Activated T-helper 1 cell treated with anti-CD3 and anti-CD28 coated beads, Interleukin-2, amount 50 U/mL, for 16 hours (primary cell): ENCODE measurements at places on chromosomes 2 and 18.

DNA sequence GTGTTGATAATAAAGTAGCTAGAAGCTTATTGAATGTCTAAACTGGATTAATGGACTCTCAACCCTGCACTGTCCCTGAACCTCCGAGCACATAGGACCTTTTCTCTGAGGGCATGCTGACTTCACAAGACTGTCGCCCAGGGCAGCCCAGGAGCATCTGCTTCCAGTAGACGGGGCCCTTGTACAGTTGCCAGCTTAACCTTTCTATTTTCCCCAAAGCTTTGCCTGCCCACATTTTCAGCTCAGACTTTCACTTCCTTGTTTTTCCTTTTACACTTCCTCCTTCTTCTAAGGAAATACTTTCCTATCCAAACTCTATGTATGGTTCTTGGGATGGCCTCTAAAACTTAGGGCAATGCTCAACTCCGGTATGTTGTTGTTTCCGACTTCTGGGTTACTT is 1.3 kb downstream of the VWA3B start:
- DNase-seq = no peak

DNA sequence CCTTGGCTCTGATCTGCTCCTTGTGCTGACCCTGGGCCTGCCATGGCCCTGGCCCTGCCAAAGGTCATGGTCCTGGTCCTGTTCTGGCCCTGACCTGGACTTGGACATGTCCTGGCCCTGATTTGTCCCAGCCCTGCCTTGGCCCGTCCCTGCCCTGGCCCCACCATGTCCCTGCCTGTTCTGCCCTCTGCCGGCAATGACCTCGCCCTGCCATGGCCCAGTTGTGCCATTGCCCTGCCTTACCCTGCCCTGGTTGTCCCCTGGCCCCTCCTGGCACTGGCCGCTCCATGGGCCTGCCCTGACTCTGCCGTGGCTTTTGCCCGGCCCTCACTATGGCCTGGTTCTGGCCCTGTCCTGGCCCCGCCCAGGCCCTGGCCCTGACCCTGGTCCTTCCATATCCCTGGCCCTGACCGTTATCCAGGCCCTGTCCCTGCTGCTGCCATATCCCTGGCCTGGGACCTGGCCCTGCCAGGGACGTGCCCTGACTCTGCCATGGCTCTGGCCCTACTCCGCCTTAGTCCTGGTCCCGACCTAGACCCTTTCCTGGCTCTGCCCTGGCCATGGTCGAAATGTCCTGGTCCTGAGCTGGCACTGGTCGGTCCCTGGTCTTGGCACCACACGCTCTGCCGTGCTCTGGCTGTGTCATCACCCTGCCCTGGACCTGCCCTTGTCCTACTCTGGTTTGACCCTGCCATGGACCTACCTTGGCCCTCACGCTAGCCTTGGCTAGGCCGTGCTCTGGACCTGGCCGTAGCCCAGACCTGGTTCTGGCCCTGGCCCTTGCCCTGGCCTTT is 6.8 kb upstream of the ANKRD62 start:
- DNase-seq = no peak

GRCh38 chr2:199757233-199757870 is 93.6 kb downstream of the FTCDNL1 start:
- no peak for DNase-seq

DNA sequence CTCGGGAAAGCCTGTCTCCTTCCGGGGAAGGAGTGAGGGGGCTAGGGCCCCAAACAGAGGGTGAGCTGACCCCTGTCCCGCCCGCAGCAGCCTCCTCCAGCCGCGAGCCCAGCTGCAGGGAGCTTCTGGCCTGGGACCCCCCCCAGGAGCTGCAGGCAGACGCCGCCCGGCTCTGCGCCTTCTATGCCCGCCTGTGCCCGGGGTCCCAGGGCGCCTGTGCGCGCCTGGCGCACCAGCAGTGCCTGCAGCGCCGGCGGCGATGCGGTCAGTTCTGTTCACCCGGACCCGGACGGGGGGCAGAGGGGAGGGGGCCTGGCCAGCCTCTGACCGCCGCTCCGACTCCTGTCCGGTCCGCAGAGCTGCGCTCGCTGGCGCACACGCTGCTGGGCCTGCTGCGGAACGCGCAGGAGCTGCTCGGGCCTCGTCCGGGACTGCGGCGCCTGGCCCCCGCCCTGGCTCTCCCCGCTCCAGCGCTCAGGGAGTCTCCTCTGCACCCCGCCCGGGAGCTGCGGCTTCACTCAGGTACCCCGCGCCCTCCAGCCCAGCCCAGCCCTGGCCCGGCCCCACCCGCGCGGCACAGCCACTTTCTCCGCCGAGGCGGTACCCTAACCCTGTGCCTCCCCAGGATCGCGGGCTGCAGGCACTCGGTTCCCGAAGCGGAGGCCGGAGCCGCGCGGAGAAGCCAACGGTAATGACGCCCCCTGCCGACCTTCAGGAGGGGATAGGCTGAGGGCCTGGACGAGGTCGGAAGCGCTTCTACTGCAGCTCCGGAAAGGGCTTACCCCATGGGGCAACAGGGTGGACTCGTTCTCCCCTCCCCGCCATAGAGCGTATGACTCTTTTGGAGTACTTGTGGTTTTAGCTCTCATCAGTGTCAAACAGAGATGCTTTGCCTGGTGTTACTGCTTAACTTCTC is 2.0 kb upstream of the CHRND start:
- no peak for DNase-seq

GRCh38 chr2:84919885-84920580 is 14.6 kb downstream of the TMSB10 start:
- no peak for DNase-seq

DNA sequence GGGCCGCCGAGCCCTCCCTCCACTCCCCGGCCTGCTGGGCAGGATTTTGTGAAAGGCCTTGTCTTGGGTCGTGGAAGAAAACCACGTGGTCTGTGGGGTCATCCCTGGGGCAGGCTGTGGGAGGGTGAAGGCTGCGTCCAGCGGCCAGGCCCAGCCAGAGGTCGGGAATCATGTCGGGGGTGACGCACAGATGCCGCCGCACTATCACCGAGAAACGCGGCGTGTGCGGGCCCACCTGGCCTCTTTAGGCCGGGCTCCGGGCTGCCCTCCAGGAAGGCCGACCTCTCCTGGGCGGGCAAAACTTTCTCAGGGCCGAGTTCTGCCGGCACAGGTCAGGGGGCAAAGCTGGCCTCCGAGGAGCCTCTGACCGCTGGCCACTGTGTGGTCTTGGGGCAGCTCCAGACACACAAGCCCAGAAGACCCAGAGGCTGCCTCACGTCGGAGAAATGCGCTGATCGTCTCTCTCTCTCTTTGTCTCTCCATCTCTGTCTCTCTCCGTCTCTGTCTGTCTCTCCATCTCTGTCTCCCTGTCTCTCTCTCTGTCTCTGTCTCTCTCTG is 28.4 kb downstream of the NFATC1 start:
- no peak for DNase-seq

DNA sequence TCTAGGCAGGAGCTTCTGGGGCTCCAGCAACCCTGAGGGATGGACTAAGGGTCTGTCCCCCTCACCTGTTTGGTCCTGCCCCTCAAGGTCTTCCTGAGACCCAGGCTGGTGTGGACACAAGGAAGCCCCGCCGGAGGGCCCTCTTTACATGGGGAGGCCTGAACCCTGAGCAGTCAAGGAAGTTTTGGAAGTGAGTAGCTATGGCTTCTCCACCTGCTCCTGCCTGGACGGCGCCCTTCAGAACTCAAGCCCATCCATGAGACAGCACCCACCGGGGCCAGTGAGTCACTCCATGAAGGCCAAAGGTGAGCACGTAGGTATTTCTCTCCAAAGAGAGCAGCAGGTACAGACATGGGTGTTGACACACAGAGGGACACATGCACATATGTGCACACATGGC is 98.2 kb upstream of the CTDP1 start:
- DNase-seq = no peak

DNA sequence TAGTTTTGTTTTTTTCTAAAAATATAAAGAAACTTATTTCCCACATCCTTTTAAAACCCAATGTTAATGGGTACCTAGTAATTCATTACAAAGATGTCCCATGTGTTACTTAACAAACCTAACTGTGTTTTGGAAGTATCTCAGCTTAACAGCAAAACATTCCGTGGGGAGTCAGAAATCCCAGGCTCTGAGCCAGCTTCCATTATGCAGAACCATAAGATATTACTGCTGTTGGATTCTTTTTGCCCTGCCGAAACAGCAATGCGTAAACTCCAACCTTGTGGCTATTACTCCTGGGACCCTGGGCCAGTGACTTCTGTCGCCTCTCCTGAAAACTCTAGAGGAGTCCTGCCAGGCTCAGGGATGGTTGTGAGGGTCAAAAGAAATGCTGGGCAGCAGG is 174.1 kb downstream of the UXS1 start:
- no peak for DNase-seq

GRCh38 chr2:145692971-145693478 is 1173.1 kb upstream of the ZEB2 start:
- DNase-seq = no peak

DNA sequence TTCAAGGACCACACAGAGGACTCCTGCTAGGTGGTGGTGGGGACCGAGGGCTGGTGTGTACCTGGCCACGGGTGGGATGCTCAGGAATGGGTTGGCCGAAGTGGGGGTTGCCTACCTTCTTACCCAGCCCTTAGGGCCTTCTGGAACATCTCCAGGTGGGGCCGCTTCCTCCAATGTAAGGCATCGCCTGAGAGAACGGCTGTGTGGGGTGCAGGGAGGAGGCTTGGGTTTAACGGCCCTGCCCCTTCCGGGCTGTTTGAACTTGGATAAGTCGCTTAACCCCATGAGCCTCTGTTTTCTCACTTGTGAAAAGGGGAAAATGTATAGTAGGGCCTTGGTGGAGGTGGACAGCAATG is 35.0 kb downstream of the EMILIN2 start:
- DNase-seq = no peak
